Fibroblast of mammary gland (primary cell): ENCODE measurements at places on chromosomes 11 and 22.

GRCh38 chr11:123841174-123841573 lies 35.0 kb upstream of the OR6M1 start:
- no peak for DNase-seq

- no peak for DNase-seq
Measured at GRCh38 chr22:43553451-43554258, 141.8 kb downstream of the MPPED1 start.

DNA sequence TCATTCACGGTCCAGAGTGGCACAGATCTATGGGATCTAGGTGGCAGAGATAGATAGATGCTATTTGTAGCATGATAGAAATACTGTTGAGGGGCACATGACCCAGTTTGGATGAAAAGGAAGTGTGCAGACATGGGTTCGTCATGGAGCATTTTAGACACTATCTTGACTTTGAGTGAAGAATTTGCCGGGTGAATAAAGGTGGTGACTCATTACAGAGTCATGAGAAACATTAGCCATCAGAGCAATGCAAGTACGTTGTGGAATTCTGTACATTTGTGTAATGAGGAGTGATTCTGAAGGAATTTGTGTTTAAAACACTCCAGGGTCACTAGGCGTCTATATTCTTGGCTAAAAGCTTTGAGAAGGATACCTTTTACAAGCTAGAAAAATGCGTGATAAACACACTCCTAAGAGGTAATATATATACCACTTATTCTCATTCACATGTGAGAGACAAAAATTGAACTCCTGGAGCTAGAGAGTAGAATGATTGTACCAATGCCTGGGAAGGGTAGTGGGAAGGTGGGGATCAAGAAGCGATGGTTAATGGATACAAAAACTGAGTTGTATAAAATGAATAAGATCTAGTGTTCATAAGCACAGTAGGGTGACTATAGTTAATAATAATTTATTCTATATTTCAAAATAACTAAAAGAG lies 593.7 kb upstream of the LUZP2 start:
- peak; percentile 82 for DNase-seq

DNA sequence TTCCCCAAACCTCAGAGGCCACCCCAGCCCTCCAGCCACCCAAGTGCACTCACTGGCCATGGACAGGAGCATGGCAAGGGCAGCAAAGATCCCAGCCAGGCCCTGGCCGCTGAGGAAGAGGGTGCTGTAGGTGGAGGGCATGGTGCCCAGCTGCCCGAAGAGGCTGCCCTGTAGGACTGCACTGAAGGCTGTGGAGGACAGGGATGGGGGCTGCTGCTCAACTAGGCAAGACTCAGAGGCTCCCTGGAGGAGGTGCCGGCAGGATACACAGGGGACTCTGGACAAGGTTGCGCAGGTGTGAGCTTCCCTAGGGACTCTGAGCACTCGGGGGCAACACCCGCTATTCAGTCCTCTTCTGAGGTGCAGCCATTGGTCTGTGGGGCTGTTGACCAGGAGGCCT lies 3.1 kb downstream of the SLC29A2 start:
- DNase-seq = no peak
